Breast epithelium (tissue), 4 donors: ENCODE measurements at places on chromosomes 1 and 21. TPM values are rescaled to one million over a fixed set of nuclear protein-coding genes. Genes with fewer than 3 reads are reported as not detected.

- no peak for DNase-seq
Observed at GRCh38 chr1:115142616-115143015, 53.3 kb upstream of the TSPAN2 start.

DNA sequence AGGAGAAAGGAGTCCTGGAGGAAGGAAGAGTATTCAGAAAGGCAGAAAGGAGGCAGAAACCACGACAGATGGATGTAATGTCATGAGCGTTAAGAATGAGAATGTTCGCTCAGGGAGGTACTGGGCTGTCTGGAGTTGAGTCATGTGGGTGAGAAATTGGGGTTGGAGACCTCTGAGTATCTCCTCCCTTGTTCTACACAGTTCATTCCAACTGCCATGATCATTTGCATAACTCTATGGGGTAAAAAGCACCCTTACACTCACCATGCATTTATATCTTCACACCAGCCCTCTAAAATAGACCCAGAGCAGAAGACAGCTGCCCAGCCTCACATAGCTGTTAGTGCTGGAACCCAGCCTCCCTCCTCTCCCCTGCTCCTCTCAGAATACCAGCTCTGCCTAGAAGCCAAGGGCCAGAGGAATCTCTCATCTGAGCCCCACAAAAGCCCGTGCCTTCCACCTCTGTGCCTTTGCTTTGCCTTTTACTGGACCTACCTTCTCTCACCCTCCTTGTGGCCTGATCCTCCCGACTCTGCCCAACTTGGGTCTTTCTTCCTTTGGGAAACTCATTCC is 85.2 kb downstream of the BEND5 start:
- no peak for DNase-seq

The PPIAL4G gene
- not detected for total RNA-seq

The NHLH1 gene
- total RNA-seq = not detected

The GCSAML gene
- total RNA-seq = 1.3 TPM

DNA sequence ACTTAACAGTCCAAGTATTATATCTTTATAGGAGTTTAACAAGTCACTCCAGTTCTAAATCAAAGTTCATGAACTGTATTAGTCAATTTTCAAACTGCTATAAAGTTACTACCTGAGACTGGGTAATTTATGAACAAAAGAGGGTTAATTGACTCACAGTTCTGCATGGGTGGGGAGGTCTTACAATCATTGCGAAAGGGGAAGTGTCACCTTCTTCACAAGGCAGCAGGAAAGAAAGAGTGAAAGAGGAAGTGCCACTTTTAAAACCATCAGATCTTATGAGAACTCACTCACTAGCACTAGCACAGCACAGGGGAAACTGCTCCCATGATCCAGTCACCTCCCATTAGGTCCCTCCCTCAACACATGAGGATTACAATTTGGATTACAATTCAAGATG is 70.0 kb downstream of the CLCA4 start:
- DNase-seq = no peak

The FAM151A gene
- total RNA-seq = 0.16 TPM
